ENCODE measurements at places on chromosomes 5 and 9.

DNA sequence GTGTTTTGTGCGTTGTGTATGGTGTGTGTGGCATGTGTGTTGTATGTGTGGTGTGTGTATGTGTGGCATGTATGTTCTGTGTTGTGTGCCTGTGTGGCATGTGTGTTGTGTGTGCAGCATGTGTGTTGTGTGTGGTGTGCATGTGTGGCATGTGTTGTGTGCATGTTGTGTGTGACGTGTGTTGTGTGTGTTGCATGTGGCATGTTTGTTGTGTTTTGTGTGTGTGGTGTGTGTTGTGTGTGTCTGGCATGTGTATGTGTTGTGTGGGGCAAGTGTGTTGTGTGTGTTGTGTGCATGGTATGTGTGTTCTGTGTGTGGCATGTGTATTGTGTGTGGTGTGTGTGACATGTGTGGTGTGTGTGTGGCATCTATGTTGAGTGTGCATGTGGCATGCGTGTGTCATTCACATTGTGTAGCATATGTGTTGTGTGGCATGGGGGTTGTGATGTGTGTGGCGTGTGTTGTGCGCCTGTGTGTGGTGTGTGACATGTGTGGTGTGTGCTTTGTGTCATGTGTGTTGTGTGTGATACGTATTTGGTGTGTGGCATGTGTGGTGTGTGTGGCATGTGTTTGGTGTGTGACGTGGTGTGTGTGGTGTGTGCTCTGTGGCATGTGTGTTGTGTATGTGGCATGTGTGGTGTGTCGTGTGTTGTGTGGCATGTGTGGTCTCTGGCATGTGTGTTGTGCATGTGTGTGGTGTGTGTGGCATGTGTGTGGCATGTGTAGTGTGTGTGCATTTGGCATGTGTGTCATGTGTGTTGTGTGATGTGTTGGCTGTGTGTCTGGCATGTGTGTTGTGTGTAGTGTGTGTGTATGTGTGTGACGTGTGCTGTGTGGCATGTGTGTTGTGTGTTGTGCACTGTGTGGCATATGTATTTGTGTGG, 46.6 kb upstream of the IRX4 start:
- no peak for DNase-seq

GRCh38 chr9:71383308-71383940, 262.0 kb upstream of the TRPM3 start:
- DNase-seq, result no peak

GRCh38 chr9:114737118-114737517, 55.1 kb upstream of the TEX48 start:
- DNase-seq, result no peak

- DNase-seq, result no peak
Measured at GRCh38 chr9:134052491-134052890, 15.3 kb downstream of the BRD3 start.

DNA sequence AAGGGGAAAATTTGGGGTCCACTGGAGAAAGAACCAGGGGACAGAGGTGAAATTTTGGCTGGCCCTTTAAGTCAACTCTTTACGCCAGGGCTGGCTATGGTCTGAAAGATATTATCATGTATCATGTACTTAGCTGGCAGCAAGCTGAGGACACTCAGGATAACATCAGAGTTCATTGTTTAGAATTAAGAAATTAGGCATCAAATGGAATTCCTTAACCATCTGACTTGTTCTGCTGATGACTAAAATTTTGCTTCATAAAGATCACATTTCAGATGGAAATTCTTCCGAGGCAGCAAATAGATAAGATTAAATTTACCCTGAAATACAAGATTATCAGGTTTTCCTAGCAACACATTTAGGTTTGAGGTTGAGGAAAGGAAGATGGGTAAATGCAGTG, 269.4 kb upstream of the KLF9 start:
- DNase-seq, result no peak

- no peak for DNase-seq
Measured at GRCh38 chr5:43555895-43556606, 826 bp downstream of the PAIP1 start.

GRCh38 chr5:15234366-15234765, 265.6 kb upstream of the FBXL7 start:
- peak; percentile 28 for DNase-seq

DNA sequence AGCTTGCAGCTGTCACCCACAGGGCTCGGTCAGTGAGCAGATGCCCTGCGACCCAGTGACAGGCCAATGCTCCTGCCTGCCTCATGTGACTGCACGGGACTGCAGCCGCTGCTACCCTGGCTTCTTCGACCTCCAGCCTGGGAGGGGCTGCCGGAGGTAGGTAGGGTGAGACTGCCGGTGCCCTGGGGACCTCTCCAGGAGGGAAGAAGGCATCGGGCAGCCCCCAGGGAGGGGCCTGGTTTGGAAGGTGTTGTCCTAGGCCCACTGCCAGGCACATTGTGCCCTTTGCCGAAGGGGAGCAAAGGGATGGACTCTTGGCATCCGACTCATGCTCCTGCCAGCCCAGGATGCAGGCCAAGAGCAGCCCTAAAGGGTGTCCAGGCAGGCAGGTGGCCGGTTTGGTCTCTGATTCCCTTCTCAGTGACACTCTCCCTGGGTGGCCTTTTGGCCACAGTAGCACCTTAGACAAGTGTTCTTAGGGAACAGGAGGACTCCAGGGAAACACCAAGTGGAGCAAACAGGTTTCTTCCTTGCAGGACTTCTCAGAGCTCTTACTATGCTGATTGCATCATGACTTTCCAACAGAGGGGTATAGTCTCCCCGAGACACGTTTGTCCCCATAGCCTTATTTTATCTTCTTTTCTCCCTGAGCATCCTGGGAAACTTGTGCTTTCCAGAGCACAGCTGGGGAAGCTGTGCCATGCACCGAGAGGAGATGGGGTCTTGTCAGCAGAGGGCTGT, 28.1 kb upstream of the AIF1L start:
- no peak for DNase-seq

- DNase-seq, result no peak
Measured at GRCh38 chr5:13976867-13977830, 32.7 kb upstream of the DNAH5 start.

DNA sequence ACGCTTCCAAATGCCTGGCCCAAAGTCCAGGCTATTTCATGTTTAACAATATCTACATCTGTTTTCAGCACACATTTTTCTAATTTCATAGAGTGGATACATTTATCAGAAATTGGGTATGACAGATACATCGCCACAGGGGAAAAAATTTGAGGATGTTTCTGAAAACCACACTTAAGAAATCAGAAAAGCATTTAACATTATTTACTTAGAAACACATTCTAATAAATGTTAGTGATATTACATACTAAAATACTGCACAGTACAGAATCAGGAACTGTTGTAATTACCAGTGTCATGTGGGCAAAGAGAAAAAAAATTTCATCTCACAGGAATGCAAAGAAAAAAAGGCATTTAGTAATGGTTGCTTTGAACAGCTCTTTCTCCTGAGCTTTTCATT, 310.5 kb upstream of the KIF2A start:
- no peak for DNase-seq

DNA sequence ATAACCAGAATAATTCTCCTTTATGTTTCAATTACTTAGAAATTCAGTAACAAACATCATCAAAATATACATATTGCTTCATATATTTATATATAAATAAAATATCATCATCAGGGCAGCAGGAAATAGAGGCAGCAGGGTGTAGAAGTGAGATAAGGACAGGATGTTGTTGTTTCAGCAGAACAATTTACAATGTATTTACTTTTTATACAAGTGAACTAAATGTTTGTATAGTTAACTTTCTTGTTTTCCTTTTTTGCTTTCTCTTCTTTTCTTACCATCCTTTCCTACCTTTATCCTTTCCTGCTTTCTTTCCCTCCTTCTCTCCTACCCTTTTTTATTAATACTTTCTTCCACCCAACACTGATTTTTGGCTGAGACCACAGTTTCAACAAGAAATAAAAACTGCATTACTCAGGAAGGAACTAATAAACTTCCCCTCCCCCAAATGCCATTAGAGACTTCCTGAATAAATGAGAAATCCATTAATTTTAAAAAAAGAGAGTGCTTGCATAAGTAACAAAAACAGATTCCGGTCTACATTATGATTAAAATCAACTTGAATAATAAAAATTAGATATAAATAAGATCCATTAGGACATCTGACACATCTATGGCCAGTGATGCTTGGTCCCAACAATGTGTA, 159.8 kb upstream of the ACOT12 start:
- DNase-seq, result no peak

DNA sequence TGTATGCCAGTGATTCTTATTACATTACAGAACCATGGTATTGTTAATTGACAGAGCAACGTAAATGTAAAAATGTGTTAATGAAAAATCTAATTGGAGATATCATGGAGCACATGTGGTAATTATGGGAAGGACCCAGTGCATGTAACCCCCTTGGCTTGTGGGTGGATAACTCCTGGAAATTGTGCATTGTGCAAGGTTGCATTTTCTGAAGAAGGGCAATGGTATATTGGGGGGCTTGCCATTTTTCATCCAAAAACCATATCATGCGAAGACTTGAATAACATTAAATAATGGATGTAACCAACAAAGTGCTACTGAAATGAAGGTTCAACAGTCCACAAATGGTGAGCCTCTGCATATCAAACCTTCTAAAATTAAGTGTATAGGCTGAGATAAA, 47.6 kb downstream of the BASP1 start:
- no peak for DNase-seq

DNA sequence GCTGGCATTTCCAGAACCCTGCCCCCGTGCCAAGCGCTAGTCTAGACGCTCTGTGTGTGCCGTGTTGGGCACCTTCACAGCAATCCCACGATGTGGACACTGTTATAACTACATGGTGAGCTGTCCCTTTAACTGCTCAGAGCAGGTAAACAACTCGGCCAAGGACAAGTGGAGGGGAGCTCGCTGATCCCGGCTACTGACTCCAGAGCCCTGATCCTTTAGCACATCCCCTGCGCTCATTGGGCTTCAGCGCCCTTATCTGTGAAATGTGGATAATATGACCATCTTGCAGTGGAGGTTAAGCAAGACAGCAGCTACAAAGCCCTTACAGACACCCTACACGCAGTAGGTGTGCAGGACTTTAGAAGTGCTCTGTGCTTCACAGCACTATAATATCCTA, 16.5 kb downstream of the ORM2 start:
- no peak for DNase-seq

- DNase-seq, result no peak
Measured at GRCh38 chr9:112933696-112934095, 43.0 kb upstream of the SLC46A2 start.

DNA sequence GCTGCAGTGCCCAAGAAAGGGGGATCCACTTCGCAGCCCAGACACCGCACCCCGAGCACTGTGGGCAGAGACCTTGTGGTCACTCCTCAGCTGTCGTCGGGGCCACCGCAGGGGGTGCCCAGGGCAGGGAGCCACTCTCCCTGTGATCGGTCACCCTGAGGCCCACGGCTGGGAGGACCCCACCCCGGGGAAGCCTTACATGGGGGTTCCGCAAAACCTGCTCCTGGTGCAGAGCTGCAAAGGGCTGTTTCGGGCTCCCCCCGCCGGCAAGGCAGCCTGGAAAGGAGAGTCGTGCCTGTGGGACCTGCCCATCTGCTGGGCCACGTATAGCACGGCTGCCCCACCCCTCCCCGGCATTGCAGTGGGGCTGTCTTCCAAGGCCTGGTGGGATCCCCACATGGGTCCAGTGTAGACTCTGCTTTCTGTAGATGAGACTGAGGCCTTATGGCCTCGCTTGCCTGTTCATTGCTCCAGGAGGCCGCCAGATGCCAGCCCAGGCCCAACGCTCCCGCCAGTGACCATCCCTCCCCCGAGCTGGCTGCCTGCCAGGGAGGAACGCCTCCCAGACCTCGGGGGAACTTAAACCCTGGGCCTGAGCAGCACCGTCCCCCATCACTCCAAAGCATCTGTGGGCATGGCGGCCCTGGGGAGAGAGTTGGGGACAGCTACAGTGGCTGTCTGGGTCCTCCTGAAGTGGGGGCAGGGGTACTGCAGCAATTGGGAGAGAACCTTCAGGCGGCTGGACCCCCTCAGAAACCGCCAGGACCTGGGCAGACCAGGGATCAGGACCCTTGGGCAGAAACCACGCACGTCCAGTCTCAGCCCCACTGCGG, 1.6 kb upstream of the DNLZ start:
- DNase-seq, result no peak

GRCh38 chr5:27947088-27947487, 908.7 kb upstream of the CDH9 start:
- DNase-seq, result no peak

GRCh38 chr5:124631874-124632550, 114.4 kb downstream of the ZNF608 start:
- no peak for DNase-seq

- no peak for DNase-seq
Measured at GRCh38 chr5:179621551-179622214, 1.8 kb downstream of the HNRNPH1 start.

- no peak for DNase-seq
Measured at GRCh38 chr5:141465351-141465750, 10.4 kb upstream of the PCDHGC3 start.

- DNase-seq, result no peak
Measured at GRCh38 chr5:114238771-114239313, 123.0 kb upstream of the KCNN2 start.

GRCh38 chr9:18451406-18451805, 22.5 kb upstream of the ADAMTSL1 start:
- no peak for DNase-seq

GRCh38 chr9:35951736-35952135, 6.2 kb downstream of the OR2S2 start:
- DNase-seq, result no peak

GRCh38 chr9:94952565-94953373, 226.3 kb downstream of the AOPEP start:
- no peak for DNase-seq

DNA sequence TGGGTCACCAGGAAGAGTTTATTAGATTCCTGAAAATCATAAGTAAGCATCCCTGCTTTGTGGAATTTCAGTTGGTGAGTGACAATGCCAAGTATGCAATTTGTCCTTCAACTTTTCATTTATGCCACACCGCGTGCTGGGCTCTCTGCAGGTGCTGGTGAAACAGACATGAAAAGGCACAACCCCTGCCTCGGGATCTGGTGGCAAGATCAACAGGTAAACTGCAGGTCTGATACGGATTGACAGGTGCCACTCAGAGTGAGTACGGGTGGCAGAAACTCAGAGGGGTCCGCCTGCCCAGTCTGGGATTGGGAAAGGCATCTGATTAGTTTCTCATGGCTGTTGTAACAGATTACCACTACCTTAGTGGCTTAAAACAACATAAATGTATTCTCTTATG, 40.5 kb downstream of the BOD1 start:
- no peak for DNase-seq

GRCh38 chr9:73037613-73038012, 84.8 kb upstream of the ALDH1A1 start:
- no peak for DNase-seq

GRCh38 chr5:10735569-10736276, 25.3 kb downstream of the DAP start:
- DNase-seq, result no peak

GRCh38 chr5:176816791-176817347, 6.5 kb downstream of the UNC5A start:
- no peak for DNase-seq

- peak; percentile 18 for DNase-seq
Measured at GRCh38 chr9:6759185-6759977, 1.6 kb downstream of the KDM4C start.

DNA sequence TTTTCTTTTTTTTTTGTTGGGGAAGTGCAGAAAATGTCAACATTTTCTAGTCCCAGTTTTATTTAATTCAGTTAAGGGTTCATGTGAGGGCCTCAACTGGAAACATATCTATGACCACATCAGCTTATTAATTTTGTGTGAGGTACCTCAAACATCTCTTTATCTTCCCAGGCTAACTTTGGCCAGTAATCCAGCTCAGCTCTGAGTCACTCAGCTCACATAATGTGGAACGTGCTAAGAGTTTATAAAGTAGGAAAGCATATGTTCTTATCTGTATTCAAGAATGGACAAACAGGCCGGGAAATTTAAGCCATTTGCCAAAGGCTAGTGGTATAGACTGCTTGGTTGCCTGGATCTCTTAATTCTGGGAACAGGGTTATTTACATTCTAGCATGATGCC, 118.4 kb downstream of the INSYN2B start:
- DNase-seq, result no peak
